ENCODE measurements at places on chromosomes 5 and 9. TPM values are rescaled to one million over a fixed set of nuclear protein-coding genes. Genes with fewer than 3 reads are reported as not detected.

DNA sequence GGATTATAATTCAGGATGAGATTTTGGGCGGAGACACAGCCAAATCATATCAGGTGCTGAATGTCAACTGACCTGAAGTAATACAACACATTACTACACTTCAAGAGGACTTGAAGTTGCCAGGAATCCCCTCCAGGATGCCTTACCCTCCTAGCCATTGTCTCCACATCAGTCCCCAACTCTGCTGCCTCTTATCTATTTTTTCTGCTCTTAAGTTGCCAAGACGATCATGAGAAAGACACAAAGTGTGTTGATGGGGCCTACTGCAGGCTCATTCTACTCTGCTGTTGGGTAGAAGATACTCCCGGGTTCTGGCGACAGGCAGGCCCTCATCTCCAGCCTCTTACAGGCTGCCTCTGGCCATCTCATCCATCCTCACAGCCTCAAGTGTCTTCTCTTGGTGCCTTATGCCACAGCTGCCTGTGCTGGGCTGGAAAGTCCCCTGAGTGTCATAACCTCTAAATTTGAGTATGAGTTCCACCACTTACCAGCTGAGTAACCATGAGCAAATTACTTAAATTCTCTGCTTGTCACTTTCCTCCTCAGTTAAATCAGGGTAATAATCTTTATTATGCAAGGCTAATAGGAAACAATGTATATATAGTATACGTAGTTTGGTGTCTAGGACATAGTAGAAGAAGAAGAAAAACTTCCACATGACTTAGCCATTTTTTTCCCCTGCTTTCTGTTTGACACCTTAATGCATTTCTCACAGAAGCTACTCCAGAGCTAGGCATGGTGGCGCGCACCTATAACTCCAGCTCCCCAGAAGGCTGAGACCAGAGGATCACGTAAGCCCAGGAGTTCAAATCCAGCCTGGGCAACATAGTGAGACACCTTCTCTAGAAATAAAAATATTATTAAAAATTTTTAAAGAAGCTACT, 73.0 kb upstream of the SNX2 start:
- no peak for DNase-seq

Gene EXOSC3
- total RNA-seq = 72.1 TPM

DNA sequence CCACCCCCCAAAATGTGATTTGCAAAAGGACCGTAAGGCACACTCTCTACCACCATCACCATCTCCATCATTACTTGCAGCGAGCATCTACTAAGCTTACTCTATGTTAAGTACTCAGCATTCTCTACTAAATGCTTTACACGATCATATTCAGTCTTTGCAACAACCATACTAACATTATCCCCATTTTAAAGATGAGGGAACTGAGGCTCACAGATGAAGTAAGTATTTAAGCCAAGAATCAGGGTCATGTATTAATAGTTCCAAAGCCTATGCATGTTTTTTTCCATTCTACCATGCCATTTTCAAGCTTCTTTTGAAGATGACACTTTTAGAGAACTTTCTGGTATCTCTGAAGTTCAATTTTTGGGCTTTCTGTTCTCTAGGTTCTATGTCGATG, 121.7 kb upstream of the ANKRD55 start:
- no peak for DNase-seq

Gene CER1
- not detected for total RNA-seq

Gene OTP
- total RNA-seq = not detected

DNA sequence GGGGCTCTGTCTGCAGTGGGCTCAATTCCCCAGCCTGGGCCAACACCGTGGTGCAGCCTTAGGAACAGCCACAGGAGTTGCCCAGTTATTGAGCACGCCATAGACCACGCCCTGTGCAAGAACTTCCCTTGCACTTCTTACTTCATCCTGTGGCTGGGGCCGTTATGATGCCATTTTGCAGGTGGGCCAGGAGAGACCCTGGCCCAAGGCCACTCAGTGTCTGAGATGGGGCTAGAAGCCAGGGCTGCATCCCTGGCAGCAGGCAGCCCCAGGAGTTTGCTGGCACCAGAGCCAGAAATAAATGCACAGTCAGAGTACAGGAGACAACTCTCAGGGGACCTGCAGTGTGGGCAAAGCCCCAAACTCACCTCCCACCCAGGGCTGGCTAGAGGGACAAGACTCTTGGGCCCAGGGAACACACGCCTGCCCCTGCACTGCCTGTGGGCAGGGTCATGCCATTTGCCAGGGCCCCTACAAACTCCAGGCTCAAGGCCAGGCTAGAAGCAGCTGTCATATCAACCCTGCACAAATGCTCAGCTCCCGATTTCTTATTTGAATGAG, 6.7 kb downstream of the CORO2A start:
- no peak for DNase-seq

Gene OTULIN
- total RNA-seq = 82.7 TPM

Gene TIFAB
- not detected for total RNA-seq

Gene ABLIM3
- total RNA-seq = not detected

GRCh38 chr9:90012949-90013348, 408.1 kb downstream of the GADD45G start:
- no peak for DNase-seq

GRCh38 chr5:138597661-138598400, 22.6 kb upstream of the HSPA9 start:
- DNase-seq = no peak

GRCh38 chr9:126438741-126439401, 112.2 kb downstream of the MVB12B start:
- DNase-seq = no peak

Gene GAS1
- 0.68 TPM for total RNA-seq

DNA sequence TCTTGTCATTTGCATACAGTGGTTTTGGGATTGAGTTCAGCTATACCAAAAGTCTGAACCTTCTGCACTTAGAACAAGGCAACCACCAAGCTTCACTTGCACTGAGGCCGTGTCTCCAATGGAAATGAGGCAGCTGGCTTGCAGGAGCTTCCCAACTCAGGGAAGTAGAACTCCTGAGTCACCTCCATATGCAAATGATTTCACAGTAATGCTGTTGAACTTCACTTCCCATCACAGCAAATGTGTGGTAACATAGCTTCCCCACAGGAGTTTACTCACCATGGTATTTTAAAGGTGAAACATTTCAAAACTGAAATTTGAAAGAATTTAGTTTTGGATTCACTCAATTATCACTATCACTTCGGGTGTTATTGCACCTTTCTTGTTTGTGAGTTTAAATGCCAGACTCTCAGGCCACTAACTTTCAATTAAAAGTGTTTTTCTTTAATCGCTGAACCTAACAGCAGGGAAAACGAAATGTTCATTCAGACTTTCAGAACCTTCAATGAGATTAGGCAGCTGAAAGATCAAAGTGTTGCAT, 9.0 kb downstream of the CD274 start:
- no peak for DNase-seq

Gene GFI1B
- total RNA-seq = not detected

Gene FRRS1L
- not detected for total RNA-seq

- no peak for DNase-seq
Measured at GRCh38 chr5:52007230-52007858, 624.1 kb downstream of the ISL1 start.

Gene PRLR
- total RNA-seq = not detected
